ENCODE measurements at places on chromosomes 1 and 21.

DNA sequence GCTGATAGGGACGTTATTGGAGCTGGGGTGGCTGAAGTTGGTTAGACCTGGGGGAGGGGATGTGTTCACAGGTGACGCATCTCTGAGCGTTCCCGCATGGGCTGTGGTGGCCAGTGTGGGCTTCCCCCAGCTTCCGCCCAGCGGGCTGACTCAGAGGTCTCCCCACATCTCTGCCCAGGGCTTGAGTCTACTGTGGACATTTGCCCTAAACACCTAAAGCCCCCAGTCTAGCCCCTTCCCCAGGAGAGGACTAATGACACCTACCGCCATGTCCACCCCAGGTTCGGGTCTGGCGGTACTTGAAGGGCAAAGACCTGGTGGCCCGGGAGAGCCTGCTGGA, 2.0 kb downstream of the AGRN start:
- DNase-seq: peak; percentile 64

GRCh38 chr1:168972225-168972624, 134.3 kb upstream of the ATP1B1 start:
- DNase-seq: no peak

DNA sequence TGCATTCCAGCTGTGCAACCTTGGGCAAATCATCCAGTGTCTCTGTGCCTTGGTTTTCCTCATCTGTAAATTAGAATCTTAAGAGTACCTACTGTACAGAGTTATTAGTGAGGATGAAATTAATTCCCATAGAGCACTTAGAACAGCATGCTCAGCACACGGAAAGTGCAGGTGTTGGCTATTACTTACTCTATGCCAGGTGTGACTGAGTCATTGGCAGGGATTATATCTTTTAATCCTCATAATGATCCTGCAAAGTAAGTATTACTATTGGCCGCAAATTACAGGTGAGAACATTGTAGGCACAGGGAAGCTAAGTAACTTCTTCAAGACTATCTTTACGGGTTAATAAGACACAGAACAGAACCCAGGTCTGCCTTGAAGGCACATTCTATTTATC, 6.3 kb upstream of the UBE2U start:
- DNase-seq: no peak

- no peak for DNase-seq
Measured at GRCh38 chr1:175678471-175678870, 64.9 kb downstream of the TNR start.

DNA sequence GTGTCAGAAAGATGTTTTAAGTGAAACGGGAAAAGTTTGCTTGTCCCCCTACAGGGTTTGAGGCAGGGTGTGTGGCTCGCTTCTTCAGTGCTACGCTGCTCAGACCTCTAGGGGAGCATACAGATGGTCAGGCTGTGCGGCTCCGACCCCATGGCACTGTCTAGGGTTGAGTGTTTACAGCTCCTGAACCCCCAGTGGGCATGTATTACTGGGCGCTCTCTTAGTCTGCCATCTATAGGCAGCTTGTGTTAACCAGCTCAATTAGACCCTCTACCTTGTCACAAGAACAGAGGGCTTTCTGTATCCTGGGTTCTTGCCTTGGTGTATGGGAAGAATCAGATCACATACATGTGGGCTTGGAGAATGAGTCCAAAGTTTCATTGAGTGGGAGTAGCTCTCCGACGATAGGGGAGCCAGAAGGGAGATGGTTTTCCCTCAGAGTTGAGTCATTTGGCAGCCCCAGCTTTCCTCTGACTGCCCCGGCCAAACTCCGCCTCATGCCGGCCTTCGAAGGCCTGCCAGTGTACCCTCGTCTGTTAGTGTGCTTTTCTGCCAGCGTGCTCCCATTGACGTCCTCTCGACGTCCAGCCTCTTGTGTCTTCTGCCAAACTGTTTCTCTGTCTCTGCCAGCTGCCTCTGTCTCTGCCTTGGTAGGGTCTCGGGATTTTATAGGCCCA, 38.6 kb upstream of the ADGRL4 start:
- DNase-seq: no peak

- DNase-seq: no peak
Measured at GRCh38 chr1:10114746-10115145, 82.0 kb downstream of the UBE4B start.
